CD4-positive, alpha-beta T cell treated with Interleukin-12 subunit alpha and Interleukin-12 subunit beta, for 1 hour (primary cell): ENCODE measurements at places on chromosomes 16 and 17.

DNA sequence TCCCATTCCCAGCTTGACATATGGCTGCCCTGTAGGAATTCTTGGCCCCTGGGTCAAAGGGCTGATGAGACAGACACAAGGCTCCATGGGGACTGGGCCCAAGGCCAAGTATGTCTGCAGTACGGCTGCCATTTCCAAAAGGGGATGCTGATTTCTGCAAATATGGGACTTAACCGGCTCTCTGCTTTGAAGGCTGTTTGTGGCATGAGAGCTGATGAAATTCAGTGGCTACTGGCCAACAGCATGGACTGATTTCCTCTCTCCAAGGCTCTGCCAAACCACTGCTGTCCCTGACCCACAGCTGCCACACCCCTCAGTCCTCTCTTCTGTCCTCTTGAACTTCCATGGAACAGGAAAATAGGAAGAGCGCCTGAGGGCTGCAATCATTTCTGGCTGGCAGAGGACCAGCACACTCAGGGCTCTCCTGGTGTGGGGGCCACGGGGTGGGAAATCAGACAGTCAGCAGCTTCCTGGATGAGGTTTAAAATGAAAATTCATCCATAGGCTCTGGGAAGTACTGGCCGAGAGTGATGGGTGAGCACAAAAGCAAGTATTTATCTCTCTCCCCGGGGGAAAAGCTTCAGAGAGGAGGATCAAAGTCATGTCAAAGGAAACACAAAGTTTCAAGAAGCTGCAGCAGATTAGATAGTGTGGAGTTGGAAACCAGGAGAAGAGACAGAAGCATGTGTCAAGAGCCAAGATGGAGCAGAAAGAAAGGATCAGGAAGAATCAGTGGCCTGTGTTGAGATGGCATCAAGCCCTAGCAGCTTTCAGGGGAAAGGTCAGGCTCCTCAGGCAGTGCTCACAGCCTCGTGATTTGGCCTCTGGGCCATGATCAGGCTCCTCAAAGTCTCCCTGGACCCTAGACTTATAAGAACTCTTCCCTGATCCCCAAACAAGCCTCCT lies 64.1 kb upstream of the SREBF1 start:
- DNase-seq, result no peak

- DNase-seq, result peak; percentile 55
These were observed 276.5 kb downstream of the XYLT1 start for GRCh38 chr16:17194190-17194780.

GRCh38 chr16:67198238-67198734 lies 645 bp upstream of the ELMO3 start:
- peak; percentile 32 for DNase-seq

- DNase-seq, result no peak
These were observed 1.7 kb downstream of the COPS3 start for GRCh38 chr17:17279316-17279715.

- DNase-seq, result no peak
These were observed 26.5 kb upstream of the CDR2 start for GRCh38 chr16:22400900-22401299.

DNA sequence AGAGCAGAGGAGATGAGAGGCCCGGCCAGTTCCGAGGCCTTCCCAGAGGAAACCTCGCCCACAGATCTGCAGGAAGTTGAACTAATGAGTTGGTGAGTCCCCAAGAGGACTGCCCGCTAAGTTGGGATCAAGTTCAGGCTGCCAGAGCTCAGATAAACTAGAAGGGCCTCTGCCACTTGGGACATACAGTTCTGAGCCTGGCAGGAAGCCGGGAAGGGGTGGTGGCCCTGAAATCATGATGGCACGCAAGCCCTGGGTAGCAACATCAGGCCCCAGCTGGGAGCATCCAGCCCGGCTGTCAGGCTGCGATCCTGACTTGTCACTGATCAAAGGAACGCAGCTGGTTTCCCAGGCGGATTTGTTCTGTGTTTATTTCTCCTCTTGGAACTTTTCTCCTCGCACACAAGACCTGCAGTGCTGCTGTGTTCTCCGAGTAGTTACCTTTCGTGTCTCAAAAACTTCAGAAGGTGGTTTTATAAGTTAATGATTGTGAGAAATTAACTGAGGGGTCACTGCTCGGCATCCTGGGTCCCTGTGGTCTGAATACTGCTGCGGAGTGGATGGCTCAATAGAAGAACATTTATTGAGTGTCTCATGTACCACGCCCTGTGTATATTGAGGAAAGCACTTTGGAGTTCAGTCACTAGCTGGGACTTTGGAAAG lies 8.0 kb upstream of the WFDC1 start:
- DNase-seq, result no peak

- DNase-seq, result no peak
These were observed 10.6 kb downstream of the ATP6V0D1 start for GRCh38 chr16:67470359-67470758.

DNA sequence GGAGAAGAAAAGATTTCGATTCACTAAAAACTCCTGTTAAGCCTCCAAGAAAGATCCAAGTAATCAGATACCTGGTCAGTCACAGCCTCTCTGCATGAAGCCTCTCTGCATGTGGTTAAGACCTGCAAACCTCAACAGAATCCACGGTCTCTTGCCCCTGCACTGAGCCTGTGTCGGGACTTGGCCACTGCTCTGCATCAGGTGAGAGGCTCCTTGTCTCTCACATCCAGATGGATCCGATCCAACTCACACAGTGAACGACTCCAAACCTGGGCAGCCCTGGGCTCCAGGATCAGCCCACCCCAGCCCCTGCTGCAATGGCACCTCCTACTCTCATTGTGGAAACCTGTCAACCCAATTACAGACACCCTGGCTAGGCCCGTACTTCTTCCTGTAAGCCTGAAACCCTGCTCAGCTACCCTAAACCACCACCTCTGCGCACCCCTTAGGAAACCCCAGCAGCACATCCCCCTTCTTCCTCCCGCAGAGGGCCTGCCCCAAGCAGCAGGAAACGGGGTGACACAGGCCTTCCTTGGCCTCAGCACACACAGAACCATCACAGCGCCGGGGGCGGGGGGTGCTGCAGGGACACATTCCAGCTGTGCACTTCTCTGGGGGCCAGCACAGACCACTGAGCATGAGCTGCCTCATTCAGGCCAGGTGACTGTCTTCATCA lies 129.5 kb downstream of the ANKRD11 start:
- DNase-seq, result peak; percentile 78

- DNase-seq, result no peak
These were observed 292.0 kb downstream of the CPPED1 start for GRCh38 chr16:12511708-12512107.

DNA sequence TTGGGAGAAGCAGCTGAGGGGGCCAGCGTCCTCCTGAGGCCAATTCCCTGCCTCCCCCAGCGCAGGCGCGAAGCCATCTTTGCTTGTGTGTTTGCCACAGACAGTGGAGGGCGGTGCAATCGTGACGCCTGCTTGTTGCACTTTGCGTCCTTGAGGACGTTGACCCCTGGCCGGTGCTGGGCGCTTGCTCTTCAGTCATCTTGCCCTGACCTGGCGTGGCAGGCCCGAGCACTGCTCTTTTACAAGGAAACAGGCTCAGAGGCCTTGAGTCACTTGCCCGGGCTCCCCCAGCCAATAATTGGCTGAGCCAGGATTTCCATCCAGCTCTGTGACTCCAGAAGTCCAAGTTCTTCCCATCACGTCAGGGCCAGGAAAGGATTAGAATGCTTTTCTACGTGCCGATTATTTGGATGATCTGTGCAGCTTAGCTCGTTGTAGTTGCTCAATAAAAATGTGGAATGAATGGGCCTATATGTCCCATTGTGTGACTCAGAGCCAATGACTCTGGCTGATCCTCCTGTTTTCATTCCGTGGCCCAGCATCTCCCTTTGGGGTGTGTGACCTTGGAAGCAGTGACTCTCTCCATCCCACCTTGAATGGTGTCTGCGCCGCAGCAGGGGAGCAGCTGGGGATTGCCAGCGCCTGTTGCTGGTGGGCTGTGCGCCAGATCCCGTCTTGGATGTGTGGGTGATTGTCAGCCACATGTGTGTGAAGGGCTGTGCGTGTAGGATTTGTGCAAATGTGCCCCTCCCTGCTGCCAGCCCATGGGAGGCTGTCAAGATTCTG lies 214.1 kb downstream of the SEC14L1 start:
- DNase-seq, result no peak

DNA sequence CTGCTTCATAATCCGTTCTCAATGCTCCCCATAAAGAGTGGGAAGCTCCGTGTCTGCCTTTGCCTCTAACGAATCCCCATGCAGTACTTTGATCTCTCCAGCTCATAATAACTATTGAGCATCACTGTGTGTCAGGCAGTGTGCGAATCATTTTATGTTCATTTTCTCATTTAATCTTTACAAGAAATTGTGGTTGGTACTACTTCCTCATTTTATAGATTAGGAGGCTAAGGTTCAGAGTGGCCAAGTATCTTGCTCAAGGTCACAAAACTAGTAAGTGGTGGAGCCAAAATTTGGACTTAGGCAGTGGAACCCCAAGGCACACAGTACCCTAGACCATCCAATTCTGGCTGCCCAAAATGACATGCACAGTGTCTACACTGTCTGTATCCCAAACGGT lies 44.8 kb downstream of the ABCC12 start:
- DNase-seq, result no peak
